ENCODE measurements at places on chromosomes 12 and 14.

GRCh38 chr14:68491793-68492192, 301.1 kb downstream of the ZFP36L1 start:
- DNase-seq = no peak

DNA sequence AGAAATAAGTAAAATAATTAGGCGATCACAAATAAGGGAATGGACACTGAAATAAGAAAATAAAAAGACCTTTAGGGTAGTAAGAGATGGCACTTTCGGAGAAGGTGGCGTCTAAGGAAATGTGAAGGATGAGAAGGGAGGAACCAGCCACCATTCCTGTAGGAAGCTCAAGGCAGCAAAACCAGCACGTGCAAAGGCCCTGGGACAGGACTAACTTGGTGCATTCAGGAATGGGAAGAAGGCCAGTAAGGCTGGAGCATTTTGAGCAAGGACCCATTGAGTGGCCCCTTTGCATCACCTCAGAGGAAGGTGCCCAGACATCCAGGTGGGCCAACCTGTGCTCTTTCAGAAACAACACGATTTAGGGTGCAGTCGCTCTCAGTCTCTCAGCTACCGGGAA, 738 bp upstream of the VPS37B start:
- DNase-seq = no peak

- peak; percentile 47 for DNase-seq
These were observed 42.7 kb downstream of the CDC42BPB start for GRCh38 chr14:103014466-103015228.

DNA sequence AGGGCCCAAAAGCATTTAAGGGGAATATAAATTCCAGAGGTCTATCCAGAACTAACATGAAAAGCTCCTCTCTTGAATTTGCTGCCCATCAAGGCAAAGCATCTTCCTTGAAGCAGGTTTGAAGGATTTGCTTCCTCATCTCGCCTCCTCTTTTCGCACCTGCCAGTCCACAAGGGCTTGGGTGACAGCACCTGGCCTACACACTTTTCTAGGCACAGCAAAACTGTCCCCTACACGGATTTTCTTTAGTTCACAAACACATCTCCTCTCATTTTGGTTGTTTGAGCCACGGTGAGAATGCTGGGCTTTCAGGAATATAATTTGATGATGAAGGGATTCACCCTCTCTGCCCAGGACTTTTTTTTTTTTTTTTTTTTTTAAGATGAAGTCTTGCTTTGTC, 36.9 kb upstream of the ATP23 start:
- no peak for DNase-seq

DNA sequence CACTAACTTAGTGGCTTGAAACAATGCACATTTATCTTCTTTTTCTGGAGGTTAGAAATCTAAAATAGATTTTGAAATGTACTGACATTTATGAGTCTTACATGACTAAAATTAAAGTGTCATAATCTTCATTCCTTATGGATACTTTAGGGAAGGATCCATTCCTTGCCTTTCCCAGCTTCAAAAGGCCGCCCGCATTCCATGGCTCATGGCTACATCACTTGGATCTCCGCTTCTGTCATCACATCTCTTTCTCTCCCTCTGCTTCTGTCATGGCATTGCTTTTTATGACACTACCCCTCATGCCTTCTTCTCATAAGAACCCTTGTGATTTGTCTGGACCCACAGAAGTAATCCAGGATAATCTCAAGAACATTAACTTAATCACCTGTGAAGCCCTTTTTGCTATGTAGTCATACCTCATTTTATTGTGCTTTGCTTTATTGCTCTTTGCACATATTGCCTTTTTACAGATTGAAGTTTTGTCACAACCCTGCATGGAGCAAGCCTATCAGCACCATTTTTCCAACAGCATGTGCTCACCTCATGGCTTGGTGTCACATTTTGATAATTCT, 66.5 kb downstream of the GARIN6 start:
- DNase-seq = no peak

DNA sequence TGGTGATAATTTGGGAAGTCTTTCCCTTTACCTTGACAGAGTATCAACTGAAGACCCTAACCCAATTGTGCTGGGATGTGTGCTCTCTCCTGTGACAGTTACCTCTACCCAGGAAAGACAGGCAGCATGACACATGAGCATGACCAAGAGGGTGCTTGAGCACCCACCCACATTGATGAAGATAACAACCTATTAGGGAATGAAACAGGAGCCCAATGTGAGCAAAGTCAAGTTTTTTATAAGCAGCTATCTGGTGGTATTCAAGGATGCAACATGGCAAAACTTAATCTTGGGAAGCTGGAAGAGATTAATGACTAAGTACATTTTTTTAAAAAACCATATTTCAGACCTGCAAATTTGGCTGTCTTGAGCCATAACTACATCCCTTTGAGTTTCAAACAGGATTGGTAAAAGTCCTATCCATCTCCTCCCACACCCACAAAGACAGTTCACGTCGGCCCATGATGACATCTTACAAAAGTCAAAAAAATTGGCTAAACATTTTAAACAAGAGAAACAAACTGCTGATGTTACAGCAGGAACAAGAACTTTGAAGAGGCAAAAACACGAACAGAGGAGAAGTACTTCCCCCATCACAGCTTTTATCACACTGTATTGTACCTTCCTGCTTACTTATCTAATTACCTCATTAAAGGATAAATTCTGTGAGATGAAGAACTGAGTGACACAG, 60.3 kb downstream of the MED13L start:
- DNase-seq = no peak

- DNase-seq = no peak
These were observed 53.9 kb upstream of the STRN3 start for GRCh38 chr14:31080056-31080455.

DNA sequence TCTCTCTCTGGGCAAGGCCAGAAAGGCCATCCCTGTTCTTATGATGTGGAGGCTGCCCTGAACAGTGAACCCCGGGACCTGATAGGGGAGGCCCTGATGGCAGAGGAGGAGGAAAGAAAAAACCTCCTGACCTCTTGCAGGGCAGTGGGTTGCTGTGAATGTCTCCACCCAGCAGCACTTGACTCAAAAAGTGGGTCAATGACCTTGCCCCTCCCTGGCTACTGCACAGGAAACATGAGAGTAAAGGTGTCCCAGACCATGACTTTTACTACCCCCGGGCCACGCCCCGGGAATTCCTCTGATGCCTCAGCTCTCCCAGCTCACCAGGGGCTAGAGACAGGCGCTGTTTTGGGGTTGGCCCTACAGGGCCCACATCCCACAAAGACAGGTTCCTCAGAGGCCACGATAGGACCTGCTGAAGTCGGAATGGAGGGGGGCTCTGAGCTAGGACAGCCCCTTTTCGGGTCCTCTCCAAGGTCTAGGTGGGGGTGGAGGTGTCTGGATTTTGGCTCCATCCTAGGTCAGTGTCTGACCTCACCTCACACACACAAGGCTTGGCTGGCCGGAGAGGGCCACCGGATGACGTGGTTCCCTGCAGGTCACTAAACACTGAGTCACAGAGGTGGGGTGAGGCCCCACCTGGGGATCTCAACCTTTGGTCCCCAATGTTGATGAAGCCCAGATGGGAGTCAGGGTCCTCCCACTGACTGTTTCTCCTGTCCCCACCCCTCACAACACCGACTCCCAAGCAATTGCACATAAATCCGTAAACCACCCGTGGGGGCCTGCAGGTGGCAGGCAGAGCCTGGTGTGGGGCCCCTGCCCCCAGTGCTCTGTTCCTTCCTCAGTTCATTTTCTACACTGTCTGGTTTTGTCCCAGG, 1.6 kb downstream of the RHOF start:
- no peak for DNase-seq

- DNase-seq = no peak
These were observed 129.0 kb downstream of the RBM19 start for GRCh38 chr12:113837084-113837483.

GRCh38 chr12:124607681-124608425, 40.4 kb upstream of the NCOR2 start:
- DNase-seq = no peak

DNA sequence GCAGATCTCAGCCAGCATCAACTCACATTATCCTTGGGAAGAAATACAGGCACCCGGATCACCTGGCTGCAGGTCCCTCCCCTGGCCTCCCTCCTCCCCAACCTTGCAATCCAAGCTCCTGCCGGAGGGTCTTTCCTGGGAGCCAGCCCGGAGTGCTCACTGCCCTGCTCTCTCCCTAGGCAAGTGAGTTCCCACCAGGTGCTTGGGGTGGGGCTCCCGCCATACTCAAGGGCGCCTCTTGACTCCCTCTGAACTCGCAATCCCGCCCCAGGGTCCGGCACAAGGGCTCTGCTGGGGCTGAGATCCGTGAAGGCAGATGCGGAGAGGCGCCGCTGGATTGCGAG, 1.2 kb upstream of the CEP170B start:
- no peak for DNase-seq
